ENCODE measurements at places on chromosomes 5 and 9. TPM values are rescaled to one million over a fixed set of nuclear protein-coding genes. Genes with fewer than 3 reads are reported as not detected.

DNA sequence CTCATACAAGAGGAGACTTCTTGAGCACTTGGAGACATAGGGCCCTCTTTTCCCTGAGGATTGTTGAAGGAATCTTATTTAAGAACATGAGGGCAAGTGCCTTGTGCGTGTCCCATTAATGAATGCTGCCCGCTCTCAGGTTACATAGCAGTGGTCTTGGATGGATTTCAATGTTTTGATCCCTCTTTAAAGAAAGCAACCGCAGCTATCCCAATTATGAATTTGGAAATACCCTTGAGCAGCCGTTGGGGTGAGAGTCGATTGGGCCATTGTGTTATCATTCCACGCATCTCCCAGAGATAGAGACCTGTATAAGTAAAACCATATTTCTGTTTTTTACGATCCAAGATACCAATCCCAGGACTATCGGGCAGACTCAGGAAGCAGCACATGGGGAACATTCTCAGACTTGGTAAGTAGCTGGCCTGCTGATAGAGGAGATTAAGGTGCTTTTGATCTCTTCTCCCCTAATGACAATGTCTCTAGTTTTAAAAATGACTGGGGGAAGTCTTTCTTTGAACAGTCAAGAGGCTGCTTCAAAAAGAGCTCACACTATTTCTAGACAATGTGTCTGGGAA is 145.3 kb downstream of the MACROH2A1 start:
- H3K27ac ChIP-seq: no peak overlapping the region
- DNase-seq: no peak
- peaks cover 21% of the 10 kb centered on the region for H3K27me3 ChIP-seq

DNA sequence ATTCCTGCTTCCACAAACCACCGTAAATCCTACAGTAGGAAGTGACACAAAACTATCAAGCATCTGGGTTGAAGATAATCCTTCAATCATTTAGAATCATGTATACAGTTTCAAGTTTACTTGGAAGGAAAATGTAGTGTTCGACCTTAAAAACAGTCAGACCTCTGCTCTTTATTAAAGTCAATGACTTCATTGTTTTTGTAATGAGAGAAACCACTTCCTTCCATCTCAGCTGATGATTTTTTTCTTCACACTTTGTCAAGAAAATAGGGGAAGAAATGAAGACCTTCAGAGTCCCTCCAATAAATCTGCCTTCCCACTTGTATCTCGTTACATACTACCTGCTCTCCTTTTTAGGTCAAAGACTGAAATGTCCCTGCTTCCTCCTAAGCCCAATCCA is 30.1 kb downstream of the TUSC1 start:
- no peaks in the 10 kb centered on the region for H3K27me3 ChIP-seq
- no peak for DNase-seq
- H3K36me3 ChIP-seq: no peaks in the 10 kb centered on the region
- H3K4me3 ChIP-seq: no peak overlapping the region
- H3K4me1 ChIP-seq: no peaks in the 10 kb centered on the region

The KIF12 gene
- not detected for total RNA-seq

The GFRA3 gene
- not detected for total RNA-seq

- H3K27me3 ChIP-seq: no peaks in the 10 kb centered on the region
- H3K27ac ChIP-seq: no peak overlapping the region
- DNase-seq: no peak
- no peaks in the 10 kb centered on the region for H3K4me1 ChIP-seq
Measured at GRCh38 chr9:135240222-135240621, 152.8 kb downstream of the OLFM1 start.

The ZNF883 gene
- total RNA-seq: 0.30 TPM

DNA sequence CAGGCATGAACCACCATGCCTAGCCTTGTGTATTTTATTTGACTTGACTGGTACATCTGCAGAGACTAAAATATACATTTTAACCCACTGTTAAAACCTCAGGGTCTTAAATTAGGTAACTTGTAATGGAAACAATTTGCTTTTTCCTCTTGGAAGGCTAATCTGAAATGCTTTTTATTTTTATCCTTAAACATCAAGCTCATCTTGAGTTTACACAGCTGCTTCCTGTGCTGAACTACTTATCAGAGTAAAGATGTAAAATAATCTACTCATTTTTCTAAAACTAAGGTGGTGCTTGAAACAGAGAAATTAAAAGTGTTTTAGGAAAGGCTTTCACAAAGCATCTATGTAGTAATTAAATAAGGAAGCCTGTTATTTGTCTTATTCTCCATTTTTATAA is 144.1 kb downstream of the ENTREP1 start:
- no peak overlapping the region for H3K4me3 ChIP-seq
- DNase-seq: no peak
- H3K36me3 ChIP-seq: no peaks in the 10 kb centered on the region
